Activated CD8-positive, alpha-beta memory T cell treated with anti-CD3 and anti-CD28 coated beads for 4 hours (primary cell): ENCODE measurements at places on chromosomes 13 and 19.

DNA sequence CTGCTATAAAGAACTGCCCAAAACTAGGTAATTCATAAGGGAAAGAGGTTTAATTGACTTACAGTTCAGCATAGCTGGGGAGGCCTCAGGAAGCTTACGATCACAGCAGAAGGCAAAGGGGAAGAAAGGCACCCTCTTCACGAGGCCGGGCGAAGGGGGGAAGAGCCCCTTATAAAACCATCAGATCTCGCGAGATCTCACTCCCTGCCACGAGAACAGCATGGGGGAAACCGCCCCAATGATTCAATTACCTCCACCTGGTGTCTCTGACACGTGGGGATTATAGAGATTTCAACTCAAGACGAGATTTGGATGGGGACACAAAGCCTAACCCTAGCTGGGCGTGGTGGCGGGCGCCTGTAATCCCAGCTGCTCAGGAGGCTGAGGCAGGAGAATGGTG is 42.8 kb downstream of the SLC6A16 start:
- no peak for DNase-seq

- DNase-seq, result no peak
Measured at GRCh38 chr13:113157929-113158747, at the start of gene PROZ. TSS of gene PROZ (plus strand) at chr13:113158648. CDS start at chr13:113158661, 13 bp downstream.

DNA sequence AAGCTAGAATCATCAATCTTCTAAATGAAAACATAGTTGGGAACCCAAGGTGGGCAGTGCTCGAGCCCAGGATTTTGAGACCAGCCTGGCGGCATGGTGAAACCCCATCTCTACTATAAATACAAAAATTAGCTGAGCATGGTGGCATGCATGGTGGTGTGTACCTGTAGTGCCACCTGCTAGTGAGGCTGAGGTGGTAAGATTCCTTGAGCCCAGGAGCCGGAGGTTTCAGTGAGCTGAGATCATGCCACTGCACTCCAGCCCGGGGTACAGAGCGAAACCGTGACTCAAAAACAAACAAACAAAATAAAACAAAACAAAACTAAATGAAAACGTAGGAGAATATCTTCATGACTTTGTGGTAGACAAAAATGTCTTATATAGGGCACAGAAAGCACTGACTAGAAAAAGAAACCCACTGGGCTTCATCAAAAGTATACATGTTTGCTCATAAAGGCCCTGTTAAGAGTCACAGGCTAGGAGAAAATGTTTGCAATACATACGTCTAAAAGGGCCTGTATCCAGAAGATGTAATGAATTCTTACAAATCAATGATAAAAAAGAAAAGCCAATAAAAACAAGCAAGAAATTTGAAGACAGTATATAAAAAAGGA is 353.6 kb downstream of the FGF9 start:
- no peak for DNase-seq

- no peak for DNase-seq
Measured at GRCh38 chr19:49613374-49613773, 22.4 kb downstream of the PRR12 start.

DNA sequence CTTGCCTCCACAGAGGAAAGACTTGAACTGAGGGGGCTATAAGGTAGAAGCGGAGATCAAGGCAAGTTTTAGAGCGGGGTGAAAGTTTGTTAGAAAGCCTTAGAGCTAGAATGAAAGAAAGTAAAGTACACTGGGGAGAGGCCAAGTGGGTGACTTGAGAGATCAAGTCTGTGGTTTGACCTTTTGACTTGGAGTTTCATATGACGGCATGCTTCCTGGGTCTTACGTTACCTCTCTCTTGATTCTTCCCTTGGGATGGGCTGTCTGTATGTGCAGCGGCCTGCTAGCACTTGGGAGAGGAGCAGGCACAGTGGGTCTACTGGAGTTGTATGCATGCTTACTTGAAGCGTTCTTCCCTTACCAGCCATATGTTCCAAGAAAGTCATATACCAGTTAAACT is 1768.5 kb downstream of the PCDH9 start:
- DNase-seq, result no peak

- DNase-seq, result no peak
Measured at GRCh38 chr19:51595190-51596175, 24.4 kb downstream of the ZNF175 start.

DNA sequence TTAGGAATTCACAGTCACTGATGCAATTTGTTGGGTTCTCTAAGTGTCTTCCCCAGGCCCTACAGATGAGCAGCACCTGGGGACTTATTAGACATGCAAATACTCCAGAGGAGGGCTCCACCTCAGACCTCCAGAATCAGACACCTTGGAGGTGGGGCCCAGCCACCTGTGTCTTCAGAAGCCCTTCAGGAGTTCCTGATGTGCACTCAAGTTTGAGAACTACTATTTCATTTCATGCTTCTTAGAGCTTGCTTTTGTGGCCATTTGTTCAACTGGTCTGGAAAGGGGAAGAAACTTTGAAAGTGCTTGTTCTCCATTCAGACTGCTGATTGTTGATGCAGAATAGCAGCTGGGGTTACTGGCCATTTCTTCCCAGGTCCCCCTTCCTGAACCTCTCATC is 472.0 kb downstream of the COG6 start:
- no peak for DNase-seq

- no peak for DNase-seq
Measured at GRCh38 chr13:68627379-68627778, 1397.2 kb upstream of the PCDH9 start.
